ENCODE measurements at places on chromosomes 1 and 21. TPM values are rescaled to one million over a fixed set of nuclear protein-coding genes. Genes with fewer than 3 reads are reported as not detected.
A peak's percentile ranks its signal among the peaks of the same experiment; 100 is the strongest.

Gene CTXND2
- total RNA-seq: not detected

Gene AUNIP
- total RNA-seq: 10.1 TPM

Gene PROK1
- total RNA-seq: not detected

Gene ZNF692
- 65.9 TPM for total RNA-seq

Gene PRPF38B
- 57.0 TPM for total RNA-seq

Gene CYP4X1
- not detected for total RNA-seq

Gene LRRC71
- not detected for total RNA-seq

Gene LRRC39
- total RNA-seq: 0.17 TPM

Gene NPHP4
- 14.0 TPM for total RNA-seq

Gene PAPPA2
- total RNA-seq: 0.44 TPM

Gene APCS
- not detected for total RNA-seq

Gene OR2T33
- total RNA-seq: not detected

Gene KCNJ10
- total RNA-seq: not detected

GRCh38 chr1:147243228-147243685 is 773 bp downstream of the CHD1L start:
- peak; percentile 48 for DNase-seq

DNA sequence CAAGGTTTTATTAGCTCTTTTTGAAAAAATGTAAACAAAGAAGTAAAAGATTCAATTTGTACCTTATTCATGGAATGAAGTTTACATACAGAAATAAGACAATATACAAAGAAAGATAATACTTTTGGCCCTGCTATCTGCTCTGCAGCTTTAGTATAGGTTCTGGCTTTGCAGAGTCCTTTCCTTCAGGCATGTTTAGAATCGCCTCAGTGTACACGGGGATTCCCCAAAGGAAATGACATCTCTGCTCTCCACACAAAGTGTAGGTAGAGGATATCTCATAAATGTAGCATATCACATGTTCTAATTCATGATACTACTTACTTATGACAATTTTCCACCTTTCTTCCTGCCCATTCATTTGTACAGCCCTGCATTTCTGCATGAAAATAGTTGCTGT is 222.6 kb upstream of the DPYD start:
- DNase-seq: no peak

GRCh38 chr1:156973417-156973816 is 53.0 kb downstream of the LRRC71 start:
- no peak for DNase-seq

DNA sequence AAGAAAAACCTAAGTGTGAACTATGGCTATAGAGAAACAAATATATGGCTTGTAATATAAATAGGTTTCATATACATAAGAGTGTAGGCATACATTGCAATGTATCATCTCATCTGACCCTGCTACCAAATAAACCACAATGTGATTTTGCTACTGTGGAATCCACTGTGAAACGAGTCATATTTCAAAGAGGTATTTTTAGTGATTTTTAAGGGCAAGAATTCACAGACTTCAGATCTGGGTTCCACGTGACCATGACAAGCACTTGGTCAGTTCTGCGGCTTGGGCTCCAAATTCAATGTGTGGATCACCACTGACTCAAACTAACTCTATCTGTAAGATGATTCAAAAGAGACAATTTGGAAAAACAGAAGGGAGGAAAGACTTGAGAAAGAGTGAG is 147.0 kb upstream of the ERG start:
- no peak for DNase-seq

- no peak for DNase-seq
These were observed 184.2 kb downstream of the DYRK1A start for GRCh38 chr21:37550618-37551330.

DNA sequence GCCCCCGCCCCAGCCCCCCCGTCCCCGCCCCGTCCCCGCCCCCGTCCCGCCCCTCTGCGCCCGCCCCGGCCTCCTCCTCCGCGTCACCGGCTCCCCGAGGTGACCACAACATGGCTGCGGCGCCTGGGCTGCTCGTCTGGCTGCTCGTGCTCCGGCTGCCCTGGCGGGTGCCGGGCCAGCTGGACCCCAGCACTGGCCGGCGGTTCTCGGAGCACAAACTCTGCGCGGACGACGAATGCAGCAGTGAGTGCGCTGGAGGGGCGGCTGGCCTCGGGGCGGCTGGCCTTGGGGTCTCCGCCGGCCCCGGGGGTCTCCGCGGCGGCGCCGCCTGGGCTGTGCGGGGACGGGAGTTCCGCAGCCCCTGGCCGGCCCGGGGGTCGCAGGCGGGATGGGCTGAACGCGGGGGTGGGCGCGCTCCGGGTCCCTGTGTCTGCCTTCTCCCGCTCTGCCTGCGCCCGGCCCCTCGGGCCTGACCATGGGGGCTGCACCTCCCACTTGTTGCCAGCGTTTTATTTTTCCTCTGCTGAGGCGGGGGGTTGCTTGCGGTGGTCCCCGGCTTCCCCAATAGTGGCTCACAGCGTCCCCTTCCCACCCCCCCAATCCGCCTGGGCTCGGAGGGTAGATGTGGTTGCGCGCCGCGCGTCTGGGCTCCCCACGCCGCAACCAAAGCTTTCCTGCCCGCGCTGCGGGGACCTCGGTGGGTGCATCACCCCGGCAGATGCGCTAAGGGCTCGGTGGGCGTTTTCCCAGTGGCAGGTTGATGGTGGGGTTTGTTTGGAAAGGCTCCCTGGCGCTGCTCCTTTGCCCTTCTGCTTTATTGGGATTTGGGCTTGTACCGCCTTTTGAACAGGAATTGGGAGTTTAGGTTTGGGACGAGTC is at the start of gene MIA3:
Gene MIA3 (plus strand): TSS at position 97 of the 879 bp plus-strand sequence. CDS start 14 bp downstream, at position 111.
- DNase-seq: peak; percentile 81

GRCh38 chr1:223745731-223746130 is 33.4 kb downstream of the CAPN2 start:
- DNase-seq: no peak

DNA sequence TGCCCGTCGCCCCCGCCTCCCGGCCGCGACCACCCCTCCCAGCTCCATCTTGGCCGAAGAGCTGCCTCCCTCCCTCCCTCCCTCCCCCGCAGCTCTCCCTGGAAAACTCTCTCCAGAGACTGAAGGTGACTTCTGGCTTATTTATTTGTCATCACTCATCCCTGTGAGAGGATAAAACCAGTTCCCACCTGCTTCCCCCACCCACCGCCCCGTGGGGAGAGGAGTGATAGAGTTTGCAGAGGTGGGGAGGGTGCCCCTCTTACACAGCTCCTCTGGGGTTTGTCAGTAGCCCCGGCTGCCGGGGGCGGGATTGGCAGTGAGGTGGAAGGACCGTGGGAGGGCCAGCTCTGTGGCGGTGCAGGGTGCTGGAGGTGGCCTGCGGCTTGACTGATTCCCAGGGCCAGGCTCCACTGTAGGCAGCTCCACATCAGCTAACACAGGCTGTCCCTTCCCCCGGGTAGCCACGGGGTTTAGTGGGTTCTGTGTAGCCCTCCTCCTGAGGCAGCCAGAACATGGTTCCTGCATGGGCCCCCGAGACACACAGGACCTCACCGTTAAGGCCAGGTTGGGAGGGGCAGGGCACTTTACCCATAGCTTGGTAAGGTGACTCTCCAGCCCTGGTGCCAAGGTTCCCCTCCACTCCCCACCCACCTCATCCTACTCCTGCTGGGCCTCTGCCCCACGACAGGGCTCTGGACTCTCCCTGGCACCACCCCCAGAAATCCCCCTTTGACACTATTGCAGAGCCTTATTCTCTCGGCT is 62.2 kb downstream of the ELK4 start:
- DNase-seq: no peak

GRCh38 chr21:16195538-16195910 is 465.7 kb downstream of the USP25 start:
- no peak for DNase-seq

GRCh38 chr1:97192872-97193572 is 471.4 kb downstream of the PTBP2 start:
- no peak for DNase-seq

- DNase-seq: no peak
These were observed 11.8 kb upstream of the RHBDL2 start for GRCh38 chr1:38953433-38953860.

- DNase-seq: no peak
These were observed 1873.5 kb downstream of the NCAM2 start for GRCh38 chr21:22871692-22872091.

GRCh38 chr1:247548769-247549182 is at the start of gene GCSAML:
GCSAML (plus strand) TSS chr1:247549134; CDS start chr1:247549192, 58 bp downstream.
- peak; percentile 12 for DNase-seq

DNA sequence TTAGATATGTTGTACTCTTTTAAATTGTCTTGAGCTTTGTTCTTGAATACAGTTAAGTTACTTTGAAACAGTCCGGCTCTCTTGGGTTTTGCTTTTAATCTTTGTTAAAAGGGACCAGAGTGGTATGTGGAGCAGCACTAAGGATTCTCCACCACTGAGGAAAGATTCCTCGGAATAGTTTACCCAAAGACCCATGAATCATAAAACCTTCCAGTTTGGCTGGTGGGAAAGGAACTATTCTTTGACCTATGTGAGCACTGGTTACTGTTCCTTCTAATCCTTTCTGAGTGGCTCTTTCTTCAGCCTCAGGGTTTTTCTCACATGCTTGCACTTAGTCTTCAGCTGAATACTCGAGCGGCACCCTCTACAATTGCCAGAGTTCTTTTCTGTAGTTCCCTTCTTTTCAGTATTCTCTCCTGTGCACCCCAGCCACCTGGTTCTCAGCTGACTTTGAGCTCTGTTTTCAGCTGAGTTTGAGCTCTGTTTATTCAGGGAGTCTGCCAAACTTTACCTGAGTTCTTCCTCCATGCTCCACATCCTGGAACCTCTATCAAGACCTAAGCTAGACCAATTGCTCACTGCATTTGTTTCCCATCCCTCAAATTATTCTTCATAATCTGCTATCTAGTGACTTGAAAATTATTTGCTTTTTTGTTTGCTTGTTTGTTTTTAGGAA is 253.8 kb upstream of the PLXNA2 start:
- no peak for DNase-seq

GRCh38 chr1:8701794-8702471 is 115.5 kb downstream of the RERE start:
- no peak for DNase-seq
